Skin of body (tissue), 3 donors: ENCODE measurements at places on chromosomes 5 and 9.

GRCh38 chr9:116475201-116475600, 211.9 kb upstream of the TRIM32 start:
- no peak for DNase-seq

- no peak for DNase-seq
These were observed 362.6 kb upstream of the SMC2 start for GRCh38 chr9:103731541-103731940.

- no peak for DNase-seq
These were observed 6.6 kb upstream of the OTULINL start for GRCh38 chr5:14574891-14575508.

DNA sequence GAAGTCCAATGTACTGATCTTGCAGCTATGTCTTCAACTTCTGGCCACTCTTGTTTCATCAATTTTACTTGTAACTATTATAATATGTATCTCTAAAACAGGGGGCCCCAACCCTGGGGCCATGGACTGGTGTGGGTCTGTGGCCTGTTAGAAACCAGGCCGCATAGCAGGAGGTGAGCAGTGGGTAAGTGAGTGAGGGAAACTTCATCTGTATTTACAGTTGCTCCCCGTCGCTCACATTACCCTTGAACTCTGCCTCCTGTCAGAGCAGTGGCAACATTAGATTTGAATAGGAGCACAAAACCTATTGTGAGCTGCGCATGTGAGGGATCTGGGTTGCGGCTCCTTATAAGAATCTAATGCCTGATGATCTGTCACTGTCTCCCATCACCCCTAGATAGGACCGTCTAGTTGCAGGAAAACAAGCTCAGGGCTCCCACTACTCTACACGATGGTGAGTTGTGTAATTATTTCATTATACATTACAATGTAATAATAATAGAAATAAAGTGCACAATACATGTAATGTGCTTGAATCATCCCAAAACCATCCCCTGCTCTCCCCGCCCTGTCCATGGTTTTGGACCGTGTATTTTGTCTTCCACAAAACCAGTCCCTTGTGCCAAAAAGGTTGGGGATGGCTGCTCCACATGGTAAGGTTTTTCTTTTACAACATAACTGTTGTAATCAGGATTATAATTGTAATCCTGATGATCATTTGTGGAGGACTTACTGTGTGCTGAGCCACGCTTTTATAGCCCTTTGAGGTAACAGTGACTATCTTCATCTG, 26.9 kb upstream of the SH3PXD2B start:
- no peak for DNase-seq

DNA sequence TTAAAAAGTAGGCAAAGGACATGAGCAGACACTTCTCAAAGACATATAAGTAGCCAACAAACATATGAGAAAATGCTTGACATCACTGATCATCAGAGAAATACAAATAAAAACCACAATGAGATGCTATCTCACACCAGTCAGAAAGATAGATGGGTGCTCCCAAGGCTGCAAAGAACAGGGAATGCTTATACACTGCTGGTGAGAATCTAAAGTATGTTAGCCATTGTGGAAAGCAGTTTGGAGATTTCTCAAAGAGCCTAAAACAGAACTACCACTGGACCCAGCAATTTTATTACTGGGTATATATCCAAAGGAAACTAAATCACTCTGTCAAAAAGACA, 154.2 kb downstream of the NDUFS4 start:
- no peak for DNase-seq

- peak; percentile 65 for DNase-seq
These were observed 214.9 kb downstream of the ADAMTSL1 start for GRCh38 chr9:18688581-18689565.

GRCh38 chr5:173468821-173469251, 140.6 kb upstream of the STC2 start:
- DNase-seq: no peak
